Right ventricle myocardium superior (tissue), 1 donor: ENCODE measurements at places on chromosomes 4 and X. TPM values are rescaled to one million over a fixed set of nuclear protein-coding genes. Genes with fewer than 3 reads are reported as not detected.

The NDP gene
- total RNA-seq = not detected

The PDE5A gene
- total RNA-seq = 6.5 TPM

The HSD17B11 gene
- 13.1 TPM for total RNA-seq

The STS gene
- 4.3 TPM for total RNA-seq

The AFM gene
- total RNA-seq = not detected

The ATP5ME gene
- total RNA-seq = 1,145 TPM

The SGMS2 gene
- total RNA-seq = 18.5 TPM

The DKC1 gene
- 21.2 TPM for total RNA-seq

The SPANXN4 gene
- total RNA-seq = not detected

The CNOT6L gene
- total RNA-seq = 19.3 TPM

The GAGE12F gene
- total RNA-seq = not detected

The NXF2 gene
- not detected for total RNA-seq

The DKK2 gene
- total RNA-seq = 0.75 TPM

The FDCSP gene
- not detected for total RNA-seq

The CYTL1 gene
- not detected for total RNA-seq
